CD14-positive monocyte (primary cell): ENCODE measurements at places on chromosomes 7 and 10.

DNA sequence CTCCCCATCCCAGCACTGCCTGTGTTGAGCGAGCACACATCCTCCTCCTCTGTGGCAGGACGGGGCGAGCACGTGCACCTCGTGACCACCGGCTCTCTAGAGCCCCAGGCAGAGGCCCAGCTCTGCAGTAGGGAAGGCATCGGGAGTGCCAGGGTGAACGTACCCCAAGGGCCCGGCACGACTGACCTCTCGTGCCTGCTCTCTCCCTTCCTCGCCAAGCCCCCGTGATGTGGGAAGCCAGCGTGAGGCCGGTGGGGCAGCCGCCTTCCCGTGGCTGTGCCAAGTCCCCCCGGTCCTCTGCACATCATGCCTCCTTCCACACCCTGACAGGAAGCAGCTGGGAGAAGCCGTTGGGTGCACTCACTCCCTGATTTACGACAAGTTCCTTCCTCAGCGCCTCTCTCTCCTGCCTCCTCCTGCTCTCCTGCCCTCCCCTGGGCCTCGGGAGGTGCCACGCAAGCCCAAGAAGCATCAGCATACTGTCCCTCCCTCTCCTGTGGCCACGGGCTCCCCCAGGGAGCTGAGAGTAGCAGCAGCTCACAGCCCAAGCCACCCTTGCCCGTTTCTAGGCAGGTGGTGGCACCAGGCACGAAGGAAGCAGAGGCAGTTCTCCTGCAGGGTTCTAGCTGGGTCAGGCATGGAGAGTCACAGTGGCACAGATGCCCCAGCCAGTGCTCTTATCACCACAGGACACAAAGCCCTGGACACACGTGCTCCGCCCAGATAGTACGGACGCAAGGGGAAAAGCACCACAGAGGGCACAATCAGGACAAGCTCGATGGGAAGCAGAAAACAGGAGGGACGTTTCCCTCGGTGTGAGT, 47.0 kb downstream of the AMZ1 start:
- peak; percentile 78 for DNase-seq

DNA sequence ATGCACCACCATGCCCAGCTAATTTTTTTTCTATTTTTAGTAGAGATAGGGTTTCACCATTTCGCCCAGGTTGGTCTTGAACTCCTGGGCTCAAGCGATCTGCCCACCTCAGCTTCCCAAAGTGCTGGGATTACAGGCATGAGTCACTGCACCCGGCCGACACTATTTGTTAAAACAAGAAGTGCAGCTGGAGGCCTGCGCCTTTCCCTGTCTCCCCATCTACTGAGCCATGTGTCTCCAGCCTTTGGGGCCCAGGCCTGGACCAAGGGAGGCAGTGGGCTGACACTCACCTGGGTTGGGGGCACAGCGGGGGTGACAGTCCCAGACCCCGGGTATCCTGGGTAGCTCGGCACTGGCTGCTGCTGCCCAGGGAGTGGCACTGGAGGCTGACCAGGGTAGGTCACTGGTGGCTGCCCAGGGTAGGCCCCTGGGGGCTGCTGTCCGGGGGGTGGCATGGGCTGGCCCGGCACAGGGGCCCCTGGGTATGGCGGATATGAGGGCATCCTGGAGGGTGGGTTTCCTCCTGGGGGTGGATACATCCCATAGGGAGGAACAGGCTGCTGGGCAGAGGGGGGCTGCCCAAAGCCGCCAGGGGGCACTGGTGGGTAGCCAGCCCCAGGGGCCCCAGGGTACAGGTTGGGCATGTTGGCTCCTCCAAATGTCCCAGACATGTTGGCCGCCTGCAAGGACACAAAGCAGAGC, 36.3 kb downstream of the PLAC9 start:
- DNase-seq: no peak

GRCh38 chr10:3605882-3606281, 179.1 kb downstream of the KLF6 start:
- DNase-seq: no peak

- DNase-seq: no peak
Observed at GRCh38 chr10:81847675-81848074, 27.3 kb upstream of the NRG3 start.

DNA sequence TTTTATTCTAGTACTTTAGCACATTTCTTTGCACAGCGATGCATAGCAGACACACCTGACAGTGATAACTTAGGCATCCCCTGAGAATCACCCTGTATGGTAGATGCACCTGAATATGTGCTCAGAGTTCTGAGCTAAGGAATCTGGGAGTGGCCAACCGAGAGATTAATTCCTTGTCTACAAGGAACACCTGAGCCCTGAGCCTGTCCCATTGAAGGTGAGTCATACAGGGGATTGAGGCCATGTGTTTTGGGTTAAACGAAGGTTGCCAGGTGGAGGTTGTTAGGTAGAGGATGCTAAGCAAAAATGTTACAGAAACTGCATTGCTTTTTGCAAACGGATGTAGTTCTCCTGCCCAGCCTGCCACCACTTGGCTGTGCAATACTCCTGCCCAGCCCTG, 128.9 kb downstream of the AMPH start:
- no peak for DNase-seq
